ENCODE measurements at places on chromosomes 7 and 10. TPM values are rescaled to one million over a fixed set of nuclear protein-coding genes. Genes with fewer than 3 reads are reported as not detected.

VPS37D gene
- 13.9 TPM for polyA plus RNA-seq

ZMYND11 gene
- 85.4 TPM for polyA plus RNA-seq

PRLHR gene
- polyA plus RNA-seq: not detected

NUDT5 gene
- 71.9 TPM for polyA plus RNA-seq

WNT2 gene
- polyA plus RNA-seq: 0.73 TPM

DNA sequence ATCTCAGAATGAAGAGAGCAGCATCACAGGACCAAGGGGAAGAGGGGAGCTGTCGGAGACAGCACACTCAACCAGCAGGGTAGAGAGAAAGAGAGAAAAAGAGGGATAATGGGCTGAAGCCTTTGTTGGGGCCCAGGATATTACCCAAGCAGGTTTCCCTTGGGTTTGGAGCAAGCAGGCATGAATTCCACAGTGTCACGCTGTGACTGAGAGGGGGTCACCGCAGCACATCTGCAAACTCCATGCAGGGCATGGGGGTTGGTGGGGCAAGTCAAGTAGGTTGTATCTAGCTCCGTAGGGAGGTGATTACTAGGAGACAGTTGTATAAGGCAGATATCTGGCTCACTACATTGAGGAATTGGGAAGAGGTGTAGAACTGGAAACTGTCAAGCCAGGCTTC lies 42.2 kb upstream of the SEMA3E start:
- no peak for DNase-seq

GRCh38 chr10:11086177-11086840 lies 68.6 kb downstream of the CELF2 start:
- peak; percentile 25 for DNase-seq

DNA sequence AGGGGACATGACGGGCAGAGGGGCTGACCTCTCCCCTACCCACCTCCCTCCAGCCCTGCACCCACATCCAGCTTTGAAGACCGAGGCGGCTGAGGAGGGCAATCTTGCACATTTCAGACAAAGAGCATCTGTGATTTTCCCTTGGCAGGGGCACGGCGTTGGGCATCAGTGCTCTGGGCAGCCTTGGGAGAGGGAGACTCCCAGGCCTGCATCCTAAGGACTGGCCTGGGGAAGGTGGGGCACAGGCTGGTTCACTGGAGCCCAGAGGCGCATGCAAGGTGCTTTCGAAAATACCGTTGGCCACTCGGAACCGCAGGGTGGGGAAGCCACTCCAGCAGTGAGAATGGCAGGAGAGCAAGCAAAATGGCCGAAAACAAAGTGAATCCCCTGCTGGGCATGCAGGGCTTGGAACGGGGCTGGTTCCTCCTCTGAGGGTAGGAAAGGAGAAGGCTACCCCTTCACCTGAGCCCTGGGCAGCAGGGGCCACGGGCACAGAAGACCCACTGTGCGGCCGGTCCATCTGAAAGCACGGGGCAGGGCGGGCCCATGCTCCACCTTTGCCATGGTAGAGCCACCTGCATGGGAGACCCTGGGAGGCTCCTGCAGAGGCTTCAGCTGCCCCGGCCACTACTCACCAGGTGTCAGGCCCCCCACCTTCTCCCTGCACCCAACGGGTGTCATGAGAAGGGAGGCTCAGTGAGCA lies 49.8 kb downstream of the EBF3 start:
- no peak for DNase-seq

DNA sequence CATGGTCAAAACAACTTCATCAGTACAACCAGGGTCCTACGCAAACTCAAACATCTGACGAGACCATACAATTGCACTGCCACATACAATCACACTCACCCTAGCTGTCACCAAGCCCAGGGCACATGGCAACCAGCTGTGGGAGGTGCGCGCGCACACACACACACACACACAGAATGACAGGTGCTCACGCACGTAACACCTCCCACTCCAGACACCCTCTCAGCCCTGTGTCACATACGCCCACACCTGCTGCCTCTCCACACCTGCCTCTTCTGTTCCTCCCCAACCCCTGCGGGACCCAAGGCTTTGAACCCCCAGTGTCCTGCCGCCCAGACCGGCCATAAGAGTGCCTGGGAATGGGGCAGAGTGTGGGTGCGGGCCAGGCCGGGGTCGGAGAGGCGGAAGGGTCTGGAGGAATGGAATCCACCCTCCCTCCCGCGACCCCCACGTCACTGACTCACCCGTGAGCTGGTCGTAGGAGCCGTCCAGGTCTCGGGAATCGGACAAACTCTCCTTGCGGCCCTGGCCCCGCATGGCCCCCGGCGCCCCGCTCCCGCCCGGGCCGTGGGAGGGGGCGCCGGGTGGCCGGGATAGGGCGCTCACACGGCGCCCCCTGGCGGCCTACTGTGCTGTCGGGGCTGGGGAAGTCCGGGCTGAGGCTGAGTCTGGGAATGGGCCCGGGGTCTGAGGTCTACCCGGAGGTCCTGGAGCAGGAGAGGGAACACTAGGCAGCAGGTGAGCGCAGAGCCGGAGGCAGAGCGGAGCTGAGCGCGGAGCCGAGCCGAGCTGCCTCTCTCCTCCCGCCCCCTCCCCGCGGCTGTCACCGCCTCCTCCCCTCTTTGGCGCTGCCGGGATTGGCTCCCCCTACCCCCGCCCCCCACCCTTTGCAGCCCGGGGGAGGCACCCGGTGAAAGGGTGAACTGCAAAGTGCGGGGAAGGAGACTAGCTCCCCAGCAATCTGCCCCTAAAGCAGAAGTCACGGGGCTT lies at the start of gene KCNIP2:
Gene KCNIP2, minus strand, starts transcription at position 769 of the 990 bp plus-strand sequence. Its CDS starts 232 bp downstream, at position 537.
- no peak for DNase-seq

DNA sequence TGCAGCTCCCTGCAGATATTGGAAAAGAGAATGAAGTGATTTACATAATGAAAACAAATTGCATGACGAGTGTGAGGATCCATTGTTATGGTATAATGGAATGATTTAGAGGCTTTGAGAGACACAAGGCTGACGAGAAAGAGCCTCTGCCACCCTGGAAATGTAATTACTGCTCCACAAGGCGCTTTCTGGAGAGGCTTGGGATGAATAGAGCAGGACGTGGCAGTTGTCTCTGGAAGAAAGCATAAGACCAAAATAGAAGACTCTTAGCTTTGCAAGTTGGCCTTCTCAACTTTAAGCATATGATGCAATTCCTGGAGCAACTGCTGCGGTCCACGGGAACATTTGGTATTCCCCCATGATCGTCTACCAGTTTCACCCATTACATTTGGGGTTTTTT lies 181.9 kb upstream of the TCF7L2 start:
- no peak for DNase-seq

DNA sequence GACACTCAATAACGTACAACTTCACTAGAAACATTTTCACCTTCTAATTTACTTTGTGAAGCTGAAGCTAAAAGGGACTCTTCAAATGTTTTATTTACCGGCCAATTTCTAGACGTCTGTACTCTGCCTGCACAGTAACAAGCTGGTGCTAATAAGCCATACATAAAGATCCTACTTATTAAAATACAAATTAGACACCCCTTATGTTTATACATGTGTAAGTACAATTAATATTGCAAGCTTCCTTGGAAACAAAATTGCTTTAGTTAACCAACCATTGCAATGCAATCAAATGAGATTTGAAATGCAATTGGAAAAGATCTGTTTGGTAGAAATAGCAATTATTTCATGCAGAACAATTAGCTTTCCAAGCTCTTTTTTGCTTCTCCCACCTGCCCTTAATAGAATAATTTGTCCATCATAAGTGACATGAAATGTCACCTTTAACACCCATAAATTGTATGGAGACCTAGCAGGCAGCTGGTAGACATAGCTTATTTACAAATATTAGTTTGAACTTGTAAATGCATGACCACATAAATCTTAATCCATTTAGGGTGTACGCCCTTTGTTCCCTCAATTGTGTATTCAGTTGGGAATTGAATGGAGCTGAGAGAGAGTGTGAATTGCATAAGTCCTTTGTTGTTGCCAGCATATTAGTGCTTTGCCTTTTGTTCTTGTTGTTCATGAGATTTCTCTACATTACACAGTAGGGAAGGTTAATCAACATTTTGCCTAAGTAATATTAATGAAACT lies 277.1 kb downstream of the CACNA2D1 start:
- no peak for DNase-seq

GRCh38 chr7:39526666-39527065 lies 39.5 kb upstream of the YAE1 start:
- no peak for DNase-seq

DNA sequence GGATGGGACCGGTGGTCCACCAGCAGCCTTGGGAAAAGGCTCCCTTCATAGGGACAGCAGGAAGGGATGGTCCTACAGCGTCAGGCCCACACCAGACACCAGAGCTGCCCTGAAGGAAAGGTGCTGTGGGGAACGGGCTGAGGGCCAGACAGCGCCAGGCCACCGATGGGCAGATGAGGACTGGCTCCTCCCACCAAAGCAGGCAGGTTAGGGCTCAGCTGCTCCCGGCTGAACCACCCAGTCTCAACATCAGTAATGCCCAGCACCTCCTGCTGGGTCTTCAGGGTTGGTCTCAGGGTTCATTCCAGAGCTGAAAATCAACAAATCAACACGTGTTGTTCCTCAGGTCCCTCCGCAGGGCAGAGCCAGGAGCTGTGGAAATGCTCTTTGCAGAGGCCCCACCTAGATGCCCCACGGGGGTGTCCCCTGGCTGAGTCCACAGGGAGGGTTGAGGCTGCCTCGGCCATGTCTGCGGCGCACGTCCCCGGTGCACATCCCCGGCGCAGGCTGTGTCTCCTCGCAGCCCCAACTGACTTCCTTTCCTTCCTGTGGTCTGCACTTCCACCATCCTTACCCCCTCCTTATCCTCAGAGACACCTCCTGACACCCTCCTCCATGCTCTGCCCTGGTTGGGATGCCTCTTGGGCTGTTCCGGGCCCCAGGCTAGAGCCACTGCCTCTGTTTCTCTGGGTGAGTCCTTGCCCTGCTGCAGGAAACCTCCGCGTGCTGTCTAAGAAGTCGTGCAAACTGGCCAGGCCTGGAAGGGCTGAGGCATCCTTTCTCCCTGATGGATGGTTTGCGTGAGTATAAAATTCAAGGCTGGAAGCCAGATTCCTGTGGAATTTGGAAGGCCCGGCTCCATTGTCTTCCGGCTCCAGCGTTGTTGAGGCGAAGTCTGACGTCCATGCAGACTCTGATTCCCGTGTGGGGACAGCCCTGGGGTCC lies 32.8 kb upstream of the CFAP46 start:
- DNase-seq: no peak

GRCh38 chr7:106187613-106188350 lies 75.7 kb upstream of the SYPL1 start:
- no peak for DNase-seq

- no peak for DNase-seq
Observed at GRCh38 chr10:88033385-88033784, 170.0 kb downstream of the PTEN start.

GRCh38 chr7:142908921-142909890 lies 23.7 kb upstream of the TRPV6 start:
- no peak for DNase-seq

- no peak for DNase-seq
Observed at GRCh38 chr10:81708929-81709328, 166.1 kb upstream of the NRG3 start.

DNA sequence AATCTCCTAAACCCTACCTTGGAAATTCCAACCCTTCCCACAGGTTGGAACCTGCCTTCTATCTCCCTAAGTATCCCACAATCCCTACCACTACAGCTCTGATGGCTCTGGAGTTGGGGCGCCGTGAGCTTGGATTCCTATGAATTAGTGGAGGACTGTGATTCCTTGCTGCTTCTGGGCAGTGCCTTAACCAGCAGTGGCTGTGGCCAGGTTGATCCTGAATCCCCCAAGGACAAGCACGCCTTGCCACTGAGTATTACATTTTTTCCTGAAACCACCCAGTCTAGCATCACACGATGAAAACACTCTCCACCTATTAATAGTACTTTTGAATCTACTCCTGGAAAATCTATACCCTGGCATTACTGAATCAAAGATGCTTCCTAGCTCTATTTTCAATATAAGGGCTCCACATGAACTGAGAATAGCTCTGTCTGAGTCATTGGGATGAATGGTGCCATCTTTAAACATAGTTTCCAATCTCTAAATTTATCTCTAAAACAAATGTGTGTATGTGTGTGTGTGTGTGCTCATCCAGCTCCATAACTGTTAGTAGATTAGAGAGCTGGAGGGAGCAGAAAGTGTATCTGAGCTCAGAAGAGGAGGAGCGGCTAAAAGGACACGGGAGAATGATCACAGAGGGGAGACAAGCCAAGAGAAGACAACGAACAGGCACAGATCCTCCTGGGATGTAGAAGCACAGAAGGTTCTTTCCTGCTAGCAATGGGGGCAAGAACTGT lies 11.9 kb upstream of the INPP5F start:
- DNase-seq: no peak

- no peak for DNase-seq
Observed at GRCh38 chr10:78640796-78641636, 427.8 kb upstream of the ZMIZ1 start.

- DNase-seq: peak; percentile 65
Observed at GRCh38 chr10:101217450-101218281, 11.6 kb downstream of the LBX1 start.

DNA sequence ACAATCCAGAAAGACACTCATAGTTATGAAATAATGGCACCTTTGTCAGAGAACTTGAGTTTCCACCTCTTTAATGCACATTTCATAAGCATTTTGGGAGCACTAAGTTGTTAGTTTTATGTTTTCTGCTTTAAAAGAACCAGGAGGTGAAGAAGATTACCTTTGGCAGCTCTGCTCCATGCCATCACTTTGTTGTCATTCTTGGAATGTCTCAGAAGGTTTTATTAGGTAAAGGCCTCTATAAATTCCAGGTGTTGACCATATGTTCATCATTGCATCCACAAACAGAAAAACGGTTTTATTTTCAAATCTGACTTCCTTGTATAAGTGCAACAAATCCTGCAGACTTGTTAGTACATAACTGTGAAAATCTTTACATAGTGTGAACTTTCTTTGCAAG lies 424.8 kb downstream of the MDFIC start:
- no peak for DNase-seq

DNA sequence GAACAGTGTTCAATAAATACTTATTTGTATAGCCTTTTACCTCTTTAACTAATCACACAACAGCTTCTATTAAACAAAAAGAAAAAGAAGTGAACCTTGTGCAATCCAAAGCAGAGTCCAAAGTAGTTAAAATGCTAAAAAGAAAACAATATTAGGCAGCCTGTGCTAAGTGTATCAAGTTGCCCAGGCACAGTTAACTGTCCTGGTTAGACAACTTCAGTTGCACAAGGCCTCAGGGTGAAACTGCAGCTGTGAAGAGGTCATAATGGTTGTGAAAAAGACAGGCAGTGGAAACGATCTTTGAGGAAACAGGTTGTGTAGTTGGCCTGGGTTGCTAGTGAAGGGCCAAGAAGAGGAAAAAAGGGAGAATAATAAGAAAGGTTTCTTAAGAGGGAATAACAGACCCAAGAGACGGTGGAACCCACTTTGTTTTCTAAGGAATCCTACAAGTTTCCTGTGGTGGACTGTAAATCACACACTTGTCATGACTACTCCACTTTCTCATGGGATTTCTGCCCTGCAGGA lies 6.0 kb upstream of the CROT start:
- no peak for DNase-seq

Measured in right renal pelvis (tissue), 4 donors.